ENCODE measurements at places on chromosomes 5 and 9.

DNA sequence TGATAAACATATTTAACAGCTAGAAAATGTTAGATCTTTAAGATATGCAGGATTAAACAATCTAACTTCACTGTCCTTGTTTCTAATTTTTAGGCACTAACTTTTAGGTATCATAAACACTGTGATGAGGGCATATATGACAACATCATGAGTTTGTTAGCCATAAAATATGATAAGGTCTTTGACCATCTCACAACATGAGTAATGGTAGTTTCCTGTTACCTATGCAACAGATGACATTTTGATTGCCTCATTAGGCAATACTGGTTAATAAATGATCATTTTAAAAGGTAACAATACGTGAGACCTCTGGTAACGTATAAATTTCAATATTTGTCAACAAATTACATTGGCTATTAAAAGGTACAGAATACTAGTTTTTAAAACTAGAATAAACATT lies 613.5 kb downstream of the PDE4D start:
- DNase-seq, result no peak

DNA sequence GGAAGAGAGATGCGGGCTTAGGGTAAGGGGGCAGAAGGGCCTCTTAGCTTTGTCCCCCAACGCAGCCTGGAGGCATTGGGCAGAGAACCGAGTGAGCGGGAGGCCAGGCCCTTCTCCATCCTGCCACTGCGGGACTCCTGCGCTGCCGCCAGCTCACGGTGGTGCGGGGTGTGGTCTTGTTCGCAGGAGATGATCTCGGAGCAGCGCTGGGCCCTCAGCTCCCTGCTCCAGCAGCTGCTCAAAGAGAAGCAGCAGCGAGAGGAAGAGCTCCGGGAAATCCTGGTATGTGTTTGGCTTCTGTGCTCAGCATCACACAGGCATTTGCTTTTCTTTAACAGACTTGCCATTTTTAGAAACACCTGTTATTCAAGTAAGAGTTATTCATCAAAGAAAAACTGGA lies 41.3 kb downstream of the LRSAM1 start:
- DNase-seq, result no peak

- DNase-seq, result no peak
These were observed 28.6 kb upstream of the EPB41L4B start for GRCh38 chr9:109349421-109349846.

DNA sequence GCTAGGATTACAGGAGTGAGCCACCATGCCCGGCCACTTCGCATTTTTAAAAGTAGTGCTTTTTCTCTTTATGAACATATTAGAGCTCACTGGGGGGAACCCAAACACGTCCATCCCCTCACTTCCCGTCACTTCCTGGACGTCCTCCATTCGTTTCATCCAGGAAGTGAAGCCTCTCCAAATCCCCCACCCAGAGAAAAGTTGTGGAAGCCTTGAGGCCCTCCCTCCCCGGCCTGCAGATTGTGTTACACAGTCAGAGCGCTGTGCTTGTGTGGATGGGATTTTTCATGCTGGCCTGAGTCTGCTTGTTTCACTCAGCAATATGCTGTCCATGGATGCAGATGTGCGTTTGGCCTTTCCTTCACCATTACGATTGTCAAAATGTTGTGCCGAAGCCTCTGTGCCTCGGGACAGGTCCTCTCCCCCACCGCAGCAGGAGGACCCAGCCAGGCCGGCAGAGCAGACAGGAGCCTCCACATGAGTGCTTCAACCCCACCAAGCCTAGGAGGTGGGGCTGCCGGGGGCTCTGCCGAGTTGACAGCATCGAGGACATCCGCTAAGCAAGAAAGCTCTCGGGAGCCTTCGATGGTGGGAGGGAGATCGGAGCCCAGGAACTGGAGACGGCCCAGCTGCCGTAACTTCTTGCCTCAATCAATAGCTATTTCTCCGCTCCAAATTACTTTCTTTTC lies 121.6 kb upstream of the PPP1R26 start:
- DNase-seq, result no peak

- no peak for DNase-seq
These were observed 333.7 kb downstream of the CWC27 start for GRCh38 chr5:65102371-65102975.

GRCh38 chr9:16105168-16106020 lies 552.6 kb downstream of the CCDC171 start:
- no peak for DNase-seq

DNA sequence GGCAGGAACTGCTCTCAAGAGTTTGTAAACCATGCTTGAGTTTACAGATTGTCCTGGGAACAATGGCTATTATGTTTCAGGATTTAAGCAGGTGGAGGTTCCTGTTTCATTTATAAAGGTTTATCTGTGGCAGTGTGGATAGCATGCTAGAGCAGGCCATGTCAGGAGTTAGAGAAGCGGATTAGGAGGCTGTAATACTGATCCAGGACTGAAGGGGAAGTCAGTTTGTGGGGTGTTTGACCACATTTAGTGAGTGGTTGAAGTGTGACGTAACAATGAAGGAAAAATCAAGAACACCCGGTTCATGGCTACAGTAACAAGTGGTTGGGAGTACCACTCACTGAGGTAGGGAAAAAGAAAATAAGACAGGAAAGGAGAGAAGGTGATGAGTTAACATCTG lies 299.0 kb downstream of the TLR4 start:
- DNase-seq, result no peak

GRCh38 chr5:53037141-53037859 lies 48.1 kb downstream of the ITGA2 start:
- DNase-seq, result no peak

DNA sequence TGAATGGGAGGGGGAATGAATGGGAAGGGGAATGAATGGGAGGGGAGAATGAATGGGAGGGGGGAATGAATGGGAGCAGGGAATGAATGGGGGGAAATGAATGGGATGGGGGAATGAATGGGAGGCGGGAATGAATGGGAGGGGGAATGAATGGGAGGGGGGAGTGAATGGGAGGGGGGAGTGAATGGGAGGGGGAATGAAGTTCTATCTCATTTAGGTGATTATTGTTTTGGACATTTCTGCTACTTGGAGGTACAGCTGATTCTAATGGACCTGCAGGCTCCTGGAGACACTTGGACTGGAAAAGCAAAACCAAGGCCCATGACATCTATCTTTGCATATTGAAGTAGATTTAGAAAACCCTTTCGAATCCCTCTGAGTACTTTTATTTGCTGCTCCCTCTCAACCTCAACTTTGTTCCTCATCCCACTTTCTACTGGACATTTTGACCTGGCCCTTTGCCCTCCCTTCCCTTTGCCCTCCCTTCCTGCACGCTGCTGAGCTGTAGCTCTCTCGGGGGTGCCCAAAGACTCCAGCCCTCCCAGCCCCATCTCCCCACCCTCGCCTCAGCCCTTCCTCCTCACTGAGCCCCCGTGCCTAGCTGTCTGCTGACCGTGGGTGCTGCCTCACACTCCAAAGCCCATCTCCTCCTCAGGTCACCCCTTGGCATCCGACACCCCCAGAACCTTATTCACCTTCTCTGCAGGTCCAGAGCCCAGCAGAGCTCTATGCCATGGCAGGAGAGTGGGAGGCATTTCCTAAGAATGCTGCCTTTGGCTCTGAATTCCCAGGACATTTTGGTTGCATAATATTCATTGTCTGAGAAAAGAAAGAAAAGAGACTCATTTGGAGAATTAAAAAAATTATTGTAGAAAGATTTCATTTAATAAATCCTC lies 19.9 kb upstream of the LPCAT1 start:
- DNase-seq, result peak; percentile 35

DNA sequence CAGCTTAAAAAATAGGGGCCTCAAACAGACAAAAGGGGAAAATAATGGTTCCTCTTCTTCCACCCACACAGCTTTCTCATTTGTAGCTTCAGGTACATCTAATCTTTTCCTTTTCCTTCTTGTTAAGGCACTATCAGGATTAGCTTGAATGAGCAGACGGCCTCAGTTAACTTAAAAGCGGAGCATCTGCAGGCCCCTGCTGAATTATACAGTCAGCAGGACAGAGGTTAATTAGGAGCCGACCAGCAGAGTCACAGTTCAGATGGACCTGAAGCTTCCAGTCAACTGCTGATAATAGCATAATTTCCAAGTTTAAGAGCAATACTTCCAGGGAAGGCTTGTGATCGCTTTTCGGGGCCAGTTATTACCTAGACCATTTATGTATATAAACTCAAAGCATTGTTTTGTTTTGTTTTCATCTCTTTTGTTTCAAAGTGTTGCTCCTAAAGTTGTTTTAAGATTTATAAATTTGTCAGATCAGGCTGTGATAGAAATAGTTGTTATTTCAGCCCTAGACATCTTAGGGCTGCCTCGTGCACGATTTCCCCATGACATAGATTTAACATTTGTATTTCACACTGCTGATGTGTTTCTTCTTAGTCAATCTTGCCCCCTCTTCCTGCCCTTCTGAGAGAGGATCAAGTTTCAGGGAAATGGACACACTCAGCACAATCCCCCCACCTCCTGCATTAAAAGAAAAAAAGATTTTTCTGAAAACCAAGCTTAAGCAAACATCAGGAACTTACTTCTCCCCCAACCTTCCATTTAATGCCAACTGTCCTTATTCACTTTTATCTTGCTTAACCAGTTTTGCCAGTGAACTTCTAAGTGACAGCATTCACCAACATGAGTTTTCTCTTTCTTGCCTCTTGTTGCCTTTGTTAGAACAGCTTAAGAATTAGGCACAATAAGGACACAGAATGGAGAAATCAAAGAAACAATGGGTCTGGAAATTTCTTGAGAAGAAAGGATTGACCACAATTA lies 449.8 kb downstream of the ARHGEF28 start:
- DNase-seq, result no peak

DNA sequence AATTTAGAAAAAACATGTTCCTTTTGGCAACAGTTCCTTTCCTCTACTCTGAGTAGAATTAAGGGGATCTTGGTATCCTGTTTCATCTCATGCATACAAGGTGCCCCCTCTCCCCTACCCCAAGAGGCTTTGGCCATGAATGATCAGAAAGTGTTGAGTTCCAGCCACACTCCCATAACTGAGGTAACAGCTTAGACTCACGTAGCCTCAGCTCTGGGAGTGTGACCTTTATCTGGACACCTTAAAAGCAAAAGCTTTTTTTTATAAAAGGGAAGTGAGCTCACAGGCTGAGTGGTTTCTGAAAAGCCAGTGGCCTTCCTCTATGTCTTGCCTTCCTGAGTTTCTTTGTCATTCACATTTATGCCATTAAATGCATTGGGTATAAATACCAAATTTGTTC lies 900 bp upstream of the HAVCR2 start:
- DNase-seq, result no peak

- DNase-seq, result no peak
These were observed 489.3 kb downstream of the ANXA1 start for GRCh38 chr9:73640971-73641370.

GRCh38 chr9:93962017-93962416 lies 6.9 kb upstream of the BARX1 start:
- no peak for DNase-seq

- DNase-seq, result no peak
These were observed 216.7 kb downstream of the MLLT3 start for GRCh38 chr9:20405616-20406015.

Measured in activated CD8-positive, alpha-beta memory T cell treated with anti-CD3 and anti-CD28 coated beads, Interleukin-2, amount 50 U/mL, for 48 hours (primary cell).